Activated gamma-delta T cell (primary cell): ENCODE measurements at places on chromosomes 7 and 10.

- no peak for DNase-seq
These were observed 113.9 kb upstream of the IMMP2L start for GRCh38 chr7:111676167-111676566.

- no peak for DNase-seq
These were observed 131.5 kb upstream of the C1QL3 start for GRCh38 chr10:16653224-16653623.

DNA sequence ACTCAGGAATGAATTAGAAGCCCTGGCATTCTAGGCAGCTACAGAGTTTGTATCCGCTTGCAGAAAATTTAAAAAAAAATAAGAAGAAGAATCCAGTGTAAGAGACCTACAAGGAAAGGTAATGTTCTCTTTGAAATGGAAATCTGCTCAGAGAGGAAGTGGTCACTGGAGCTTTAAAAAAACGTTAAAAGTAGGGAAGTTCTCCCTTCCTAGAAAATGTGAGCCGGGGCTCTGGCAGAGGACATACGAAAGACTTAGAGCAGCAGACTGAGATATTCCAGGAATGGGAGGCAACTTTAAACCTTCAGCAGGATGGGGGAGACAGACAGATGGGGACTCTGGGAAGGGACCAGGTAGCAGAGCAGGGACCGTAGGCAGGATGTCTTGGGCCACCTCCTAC lies 149.4 kb upstream of the NPS start:
- no peak for DNase-seq

GRCh38 chr10:30968711-30969110 lies 63.0 kb downstream of the ZNF438 start:
- no peak for DNase-seq

- no peak for DNase-seq
These were observed 1013.1 kb downstream of the KCNMA1 start for GRCh38 chr10:76624470-76624869.

GRCh38 chr7:19249281-19249680 lies 104.1 kb upstream of the FERD3L start:
- no peak for DNase-seq

- DNase-seq, result no peak
These were observed 2.0 kb upstream of the SFTPA1 start for GRCh38 chr10:79608505-79609375.

DNA sequence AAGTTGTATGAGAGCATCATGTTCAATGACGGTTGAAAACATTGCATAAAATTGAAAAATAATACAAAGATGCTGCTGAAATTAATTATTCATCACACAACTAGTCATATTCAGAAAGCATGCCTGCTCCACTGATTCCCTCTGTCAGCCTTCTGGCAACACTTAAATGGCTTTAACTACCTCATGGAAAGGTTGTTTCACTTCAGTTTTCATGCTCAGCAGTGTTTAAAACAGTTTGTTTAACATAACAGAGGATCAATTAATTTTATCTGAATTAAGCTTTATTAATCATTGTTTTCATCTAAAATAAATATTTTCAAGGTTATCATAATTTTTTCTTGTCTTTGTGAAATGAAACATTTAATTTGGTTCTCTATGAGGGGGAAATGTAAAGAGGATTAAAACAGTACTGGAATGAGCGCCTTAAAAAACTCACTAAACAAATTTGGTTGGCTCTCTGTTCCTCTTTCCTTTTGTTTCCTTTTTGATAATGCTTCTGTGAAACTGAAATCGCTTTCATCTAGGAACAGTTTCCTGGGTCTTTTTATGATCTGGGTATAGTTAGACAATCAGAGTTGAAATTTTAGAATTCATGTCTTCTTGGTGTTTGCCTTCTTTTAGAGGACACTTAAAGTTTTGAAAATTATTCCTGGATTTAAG lies 427.4 kb downstream of the SH2D4B start:
- no peak for DNase-seq

DNA sequence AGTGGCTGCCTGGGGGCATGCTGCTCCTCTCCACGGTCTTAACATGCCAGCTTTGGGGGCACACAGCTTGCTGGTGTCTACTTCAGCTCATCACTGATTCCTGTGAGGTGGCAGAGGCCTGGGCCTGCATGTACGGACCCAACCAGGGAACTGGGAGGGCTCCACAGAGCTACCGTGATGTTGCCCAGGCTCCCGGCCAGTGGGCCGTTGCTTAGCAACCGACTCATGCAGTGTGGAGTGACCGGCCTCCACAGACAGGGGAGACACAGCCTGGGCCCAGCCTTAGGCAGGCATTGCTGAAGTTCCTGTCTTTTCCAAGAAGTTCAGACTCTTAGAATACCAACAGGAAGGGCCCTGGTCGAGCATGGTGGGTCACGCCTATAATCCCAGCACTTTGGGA lies 25.8 kb upstream of the SH2B2 start:
- no peak for DNase-seq

GRCh38 chr7:98571986-98572385 lies 45.1 kb upstream of the NPTX2 start:
- DNase-seq, result no peak

DNA sequence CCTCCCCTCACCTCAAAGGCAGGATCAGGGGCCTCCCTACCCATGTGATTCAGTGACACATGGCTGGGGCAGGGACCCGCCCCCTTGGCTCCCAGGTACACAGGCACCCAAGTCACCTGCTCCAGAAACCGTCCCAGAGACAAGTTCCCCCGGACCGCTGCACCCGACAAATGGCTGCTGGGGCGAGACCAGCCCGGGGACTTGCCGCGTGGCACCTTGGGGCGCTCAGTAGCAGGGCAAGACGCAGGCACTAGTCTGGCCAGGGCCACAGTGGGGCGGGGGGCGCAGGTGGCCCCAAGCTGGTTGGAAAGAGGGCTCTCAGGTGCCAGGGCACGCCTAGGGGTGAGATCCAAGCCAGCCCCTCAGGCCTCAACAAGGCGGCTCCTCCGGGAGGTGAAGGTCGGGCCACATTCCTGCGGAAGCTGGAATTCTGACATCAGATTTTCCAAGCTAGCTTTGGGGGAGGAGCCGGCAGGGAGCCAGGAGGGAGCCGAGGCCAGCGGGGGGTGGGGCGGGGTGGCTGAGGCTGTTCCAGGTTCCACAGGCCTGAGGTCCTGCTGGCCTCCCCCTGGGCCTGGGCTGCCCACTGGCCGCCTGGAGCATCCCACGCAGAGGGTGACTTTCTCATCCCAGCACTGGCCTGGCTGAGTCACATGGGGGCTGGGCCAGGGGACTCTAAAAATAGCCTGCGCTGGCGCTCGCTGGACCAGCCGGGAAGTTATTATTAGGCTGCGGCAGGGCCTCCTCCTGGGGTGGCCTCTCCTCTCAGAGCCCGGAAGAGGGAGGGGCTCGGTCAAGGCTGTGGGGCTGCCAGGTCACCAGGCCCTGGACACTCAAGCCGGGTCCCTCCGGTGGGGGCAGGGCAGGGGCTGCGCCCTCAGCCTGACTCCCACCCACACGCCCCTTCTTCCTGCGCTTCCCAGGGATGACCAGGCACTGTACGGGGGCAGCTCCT lies 20.5 kb upstream of the INPP5A start:
- DNase-seq, result no peak

DNA sequence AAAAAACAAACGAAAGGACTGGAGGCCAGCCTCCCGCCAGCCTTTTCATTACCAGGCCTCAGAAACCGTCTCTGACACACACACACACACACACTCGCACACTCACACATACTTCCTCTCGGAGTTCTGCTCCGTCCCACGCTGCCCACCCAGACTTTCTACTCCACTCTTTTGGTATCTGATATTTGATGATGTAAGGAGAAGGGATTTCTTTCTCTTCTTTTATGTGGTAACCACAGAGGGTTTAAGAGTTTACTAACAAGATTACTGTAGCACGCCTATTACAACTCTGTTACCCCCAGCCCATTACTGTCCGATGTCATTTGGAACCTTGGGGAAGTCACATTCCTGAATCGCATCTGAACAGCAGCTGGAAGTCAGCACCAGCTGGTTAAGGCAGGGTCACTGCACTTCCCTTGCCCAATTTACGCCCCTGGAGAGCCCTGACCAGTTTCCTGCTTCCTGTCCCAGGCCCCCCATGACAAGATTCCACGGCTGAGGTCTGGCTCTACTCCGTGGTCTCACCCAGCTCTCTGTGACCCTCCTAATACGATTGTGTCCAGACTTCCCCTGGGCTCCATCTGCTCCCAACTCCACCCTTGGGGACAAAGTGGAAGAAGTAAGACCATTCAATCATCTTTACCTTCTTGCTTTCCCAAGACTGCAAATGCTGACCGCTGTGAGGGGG lies 1.1 kb downstream of the DENND2A start:
- DNase-seq, result no peak

- no peak for DNase-seq
These were observed 219.4 kb downstream of the SEMA3E start for GRCh38 chr7:83429493-83429892.

GRCh38 chr7:99109108-99110051 lies 34.5 kb downstream of the SMURF1 start:
- DNase-seq, result no peak

DNA sequence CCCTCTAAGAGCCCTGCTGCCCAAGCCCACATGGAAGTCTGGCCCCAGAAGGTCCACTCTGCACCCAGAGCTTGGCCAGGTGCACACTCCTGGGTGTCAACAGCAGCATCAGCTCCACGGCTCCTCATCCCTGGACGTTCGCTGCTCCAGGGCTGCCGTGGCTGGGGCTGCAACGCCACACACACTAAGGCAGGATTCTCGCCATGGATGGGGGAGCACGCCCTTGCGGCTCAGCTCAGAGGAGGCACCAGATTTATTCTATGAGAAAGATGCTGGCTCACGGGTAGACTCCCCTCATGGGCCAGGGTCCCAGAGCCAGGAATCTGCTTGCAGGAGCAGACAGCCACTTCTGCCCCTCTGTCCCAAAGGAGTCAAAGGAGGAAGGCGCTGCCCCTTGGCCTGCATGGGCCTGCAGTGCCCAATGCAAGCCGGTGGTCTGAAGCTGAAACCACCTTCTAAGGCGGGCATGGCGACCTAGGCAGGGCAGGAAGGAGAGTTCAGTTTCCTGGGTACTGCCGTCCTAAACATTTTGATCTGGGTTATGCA lies 42.1 kb downstream of the CFAP46 start:
- DNase-seq, result no peak

- no peak for DNase-seq
These were observed 114.0 kb upstream of the HGF start for GRCh38 chr7:81883801-81884393.

GRCh38 chr7:48148311-48148710 lies 22.9 kb upstream of the ABCA13 start:
- no peak for DNase-seq

- no peak for DNase-seq
These were observed 5.0 kb downstream of the LBX1 start for GRCh38 chr10:101224060-101224909.

DNA sequence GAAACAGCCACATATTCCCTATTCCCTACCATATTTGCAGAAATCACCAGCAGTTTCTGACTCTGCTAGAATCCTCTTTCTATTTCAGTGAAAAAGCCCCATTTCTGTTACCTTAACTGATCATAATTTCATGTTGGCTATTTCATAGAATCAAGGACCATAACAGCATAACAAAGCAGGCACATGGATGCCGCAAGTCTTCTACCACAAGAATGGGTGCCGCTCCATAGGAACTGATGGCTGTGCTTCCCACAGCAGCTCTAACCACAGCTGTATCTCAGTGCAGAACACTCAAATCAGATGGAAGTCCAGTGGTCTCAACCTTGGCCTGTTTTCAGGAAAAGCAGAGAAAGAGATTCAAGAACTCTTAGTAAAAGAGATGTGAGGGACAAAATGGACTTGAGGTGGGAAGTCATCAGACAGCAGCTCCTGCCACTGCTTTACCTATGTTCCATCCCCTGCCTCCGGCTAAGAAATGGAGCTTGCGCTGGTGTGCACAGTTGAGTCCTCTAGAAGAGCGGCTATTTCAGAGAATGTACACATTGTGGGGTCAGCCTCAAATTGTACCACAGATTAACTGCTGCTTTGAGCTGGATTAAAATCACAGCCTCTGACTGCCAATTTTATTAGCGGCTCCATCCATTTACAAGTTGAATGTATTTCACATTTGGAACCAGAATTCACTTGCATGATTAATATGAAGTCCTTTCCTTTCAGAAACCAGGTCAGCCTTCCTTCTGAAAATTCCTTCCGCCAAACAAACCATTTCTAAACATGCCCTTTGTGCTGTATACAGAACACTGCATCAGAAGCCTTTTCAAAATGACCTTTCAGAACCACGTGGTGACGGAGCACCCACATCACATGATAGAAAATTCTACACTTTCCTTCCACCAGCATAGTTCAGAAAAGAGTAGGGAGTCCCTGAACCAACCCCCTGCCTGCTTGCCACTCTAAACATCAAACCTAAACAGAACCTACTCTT lies 7.7 kb downstream of the PTPRN2 start:
- no peak for DNase-seq

DNA sequence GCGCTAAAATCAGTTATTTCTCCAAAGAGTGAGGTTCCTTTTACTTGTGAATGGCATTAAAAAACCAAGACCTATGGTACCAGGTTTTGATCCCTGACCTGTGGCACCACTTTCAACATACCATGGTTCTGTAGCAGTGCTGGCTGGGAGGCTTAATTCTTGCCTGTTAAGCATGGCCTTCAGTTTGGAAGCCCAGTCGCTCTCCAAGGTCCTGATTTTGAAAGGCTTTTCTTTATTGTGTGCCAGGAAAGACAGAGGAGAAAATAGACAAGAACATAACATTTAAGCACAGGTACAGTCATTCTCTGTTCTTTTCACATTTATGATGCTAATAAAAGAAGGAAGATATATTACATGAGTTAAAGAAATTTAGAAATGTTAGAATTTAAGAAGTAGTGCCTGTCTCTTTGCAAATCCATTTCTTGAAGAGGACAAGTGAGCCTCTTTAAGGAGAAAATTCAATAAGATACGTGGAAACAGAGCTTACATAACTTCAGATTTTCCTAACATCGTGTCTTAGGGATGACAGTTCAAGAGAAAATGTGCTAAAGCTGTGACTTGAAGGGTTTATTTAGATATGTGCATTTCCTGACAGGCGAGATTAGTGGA lies 357.6 kb downstream of the DPP6 start:
- DNase-seq, result no peak

DNA sequence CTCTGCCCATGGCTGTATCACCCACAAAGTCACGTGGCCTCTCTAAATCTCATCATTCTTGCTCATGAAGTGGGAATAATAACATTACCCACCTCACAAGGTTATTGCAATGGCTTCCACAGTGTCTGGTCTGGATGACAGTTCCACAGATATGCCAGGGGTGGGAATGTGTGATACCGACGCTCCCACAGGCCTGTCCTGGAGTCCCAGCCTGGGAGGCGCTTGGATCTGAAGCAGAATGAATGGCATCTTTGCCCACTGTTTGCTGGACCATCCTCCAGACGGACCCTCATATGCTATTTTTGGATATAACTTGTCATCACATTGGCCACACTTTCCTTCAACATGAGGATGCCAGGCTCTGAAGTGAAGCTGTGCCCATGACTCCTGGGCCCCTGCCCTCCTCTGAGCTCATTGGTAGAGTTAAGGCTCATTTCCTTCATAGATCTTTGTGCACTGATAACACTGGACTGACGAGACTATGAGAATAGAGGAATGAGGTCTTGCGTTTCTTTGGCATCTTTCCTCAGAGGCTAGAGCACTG lies 279.8 kb upstream of the ZNF32 start:
- DNase-seq, result no peak

GRCh38 chr10:17178006-17178405 lies 23.5 kb downstream of the TRDMT1 start:
- DNase-seq, result no peak
